ENCODE measurements at places on chromosomes 4 and X. TPM values are rescaled to one million over a fixed set of nuclear protein-coding genes. Genes with fewer than 3 reads are reported as not detected.

DNA sequence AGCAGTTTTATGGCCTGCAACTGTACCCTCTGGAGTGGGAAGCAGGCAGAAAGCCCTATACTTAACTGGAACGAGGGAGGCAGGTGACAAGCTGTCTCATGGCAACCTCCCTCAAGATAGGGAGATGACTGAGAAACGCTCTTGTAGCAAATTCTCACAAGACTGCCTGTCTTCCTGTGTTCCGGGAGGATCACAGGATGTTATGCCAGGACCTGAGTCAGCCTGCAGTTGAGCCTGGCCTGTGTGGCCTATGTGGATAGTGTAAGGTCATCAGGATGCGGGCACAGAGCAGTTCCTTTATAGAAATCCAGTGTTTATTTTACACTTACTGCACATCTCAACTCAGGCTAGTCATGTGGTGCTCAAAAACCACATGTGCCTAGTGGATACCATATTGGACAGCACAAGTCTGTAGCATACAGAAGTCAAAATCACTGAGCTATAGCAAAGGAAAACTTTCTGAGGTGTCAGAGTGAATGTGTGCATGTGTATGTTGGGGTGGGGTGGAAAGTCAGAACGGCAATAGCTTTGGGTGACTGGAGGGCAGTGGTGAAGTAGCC, 25.2 kb downstream of the TAF7L start:
- no peak for DNase-seq

GRCh38 chr4:32890398-32890797, 2170.2 kb downstream of the PCDH7 start:
- DNase-seq, result no peak

DNA sequence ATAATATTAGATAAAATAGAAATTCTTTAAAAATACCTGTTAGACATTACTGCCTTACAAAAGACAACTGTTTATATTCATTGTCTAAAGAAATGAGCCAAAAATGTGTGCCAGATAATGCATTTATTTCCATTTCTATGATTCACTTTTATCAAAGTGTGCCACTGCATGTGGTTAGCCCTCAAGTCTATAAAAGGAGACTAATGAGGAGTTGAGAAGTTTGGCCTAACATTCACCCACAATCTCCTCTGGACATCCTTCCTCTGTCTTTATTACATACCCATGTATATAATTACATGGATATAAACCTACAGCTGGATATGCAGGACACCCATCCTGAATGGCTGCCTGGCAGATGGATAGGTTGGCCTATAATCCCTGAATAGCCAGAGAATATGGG, 42.6 kb upstream of the PDE5A start:
- DNase-seq, result no peak

The TRO gene
- 2.4 TPM for total RNA-seq

All from Panc1 (cell line).